ENCODE measurements at places on chromosomes 3 and 15.

GRCh38 chr3:48716508-48716981 lies 476 bp downstream of the IP6K2 start:
- peak; percentile 16 for DNase-seq

- DNase-seq: no peak
Observed at GRCh38 chr3:53808496-53808895, 37.7 kb downstream of the CHDH start.

GRCh38 chr15:48865370-48866079 lies 12.4 kb upstream of the EID1 start:
- no peak for DNase-seq

- DNase-seq: no peak
Observed at GRCh38 chr15:70526221-70526973, 237.0 kb downstream of the UACA start.

DNA sequence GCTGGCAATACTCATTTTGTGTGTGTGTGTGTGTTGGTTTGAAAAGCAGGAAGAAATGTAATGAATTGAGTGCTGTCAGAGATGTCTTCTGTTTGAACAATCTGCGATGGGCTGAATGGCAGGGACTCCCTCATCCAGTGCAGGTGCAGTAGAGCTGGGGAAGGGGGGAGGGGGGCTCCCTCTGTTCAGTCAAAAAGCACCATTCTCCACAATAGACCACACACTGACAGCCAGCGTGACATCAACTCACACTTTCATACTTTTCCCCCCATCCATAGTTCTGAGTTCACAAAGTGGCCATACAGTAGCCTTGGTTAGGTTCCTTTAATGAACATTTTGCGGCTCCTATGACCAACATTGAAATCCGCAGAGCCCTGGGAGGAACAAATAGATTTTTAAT lies 10.4 kb downstream of the SOX2 start:
- DNase-seq: no peak

DNA sequence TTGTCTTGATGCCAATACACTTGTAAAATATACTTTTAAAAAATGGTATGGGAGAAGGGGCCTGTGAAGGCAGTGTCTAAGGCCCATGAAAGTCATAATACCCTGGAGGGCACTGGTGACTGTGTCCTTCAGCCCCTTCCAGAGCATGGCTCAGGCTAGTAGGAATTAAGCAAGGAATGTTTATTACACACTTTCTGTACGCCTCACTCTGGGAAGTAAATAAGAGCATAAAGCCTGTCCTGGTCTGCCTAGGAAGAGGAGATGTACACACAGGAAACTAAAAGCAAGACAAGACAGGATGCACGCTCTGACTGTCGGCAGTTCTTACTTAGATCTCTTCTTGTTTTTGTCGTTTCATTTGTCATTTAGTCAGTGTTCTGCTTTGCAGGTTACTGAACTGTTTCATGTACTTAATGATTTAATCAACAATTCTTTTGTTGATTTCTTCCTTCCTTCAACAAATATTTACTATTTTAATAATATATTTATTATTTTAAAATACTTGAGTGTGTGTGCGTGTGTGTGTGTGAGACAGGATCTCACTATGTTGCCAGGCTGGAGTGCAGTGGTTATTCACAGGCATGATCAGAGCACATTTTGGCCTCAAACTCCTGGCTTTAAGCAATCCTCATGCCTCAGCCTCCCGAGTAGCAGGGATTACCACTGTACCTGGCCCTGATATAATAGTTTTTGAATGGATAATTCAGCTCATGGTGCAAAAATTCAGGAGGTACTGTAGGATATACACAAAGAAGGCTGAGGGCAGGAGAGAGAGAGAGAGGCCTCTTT lies 9.0 kb upstream of the SMAD6 start:
- no peak for DNase-seq

GRCh38 chr3:62795978-62796657 lies 79.1 kb downstream of the CADPS start:
- no peak for DNase-seq

DNA sequence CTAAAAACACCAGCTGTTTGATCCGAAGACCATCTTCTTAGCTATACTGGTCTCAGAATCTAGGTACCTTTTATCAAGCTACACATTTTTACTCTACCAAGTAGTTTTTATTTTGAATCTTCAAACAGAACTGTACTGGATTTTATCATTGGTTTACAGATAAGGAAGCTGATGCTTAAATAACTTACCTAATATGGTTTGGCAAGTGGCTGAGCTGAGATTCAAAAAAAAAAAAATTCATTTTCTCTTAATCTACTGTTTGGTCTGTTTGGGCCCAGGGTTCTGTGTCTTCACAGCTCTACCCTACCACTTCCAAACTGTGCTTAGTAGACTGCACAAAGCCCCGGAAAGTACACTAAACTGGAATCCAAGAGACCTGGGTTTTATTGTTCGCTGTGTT lies 35.7 kb downstream of the ZNF860 start:
- no peak for DNase-seq

- no peak for DNase-seq
Observed at GRCh38 chr3:107765524-107765923, 242.8 kb downstream of the BBX start.

DNA sequence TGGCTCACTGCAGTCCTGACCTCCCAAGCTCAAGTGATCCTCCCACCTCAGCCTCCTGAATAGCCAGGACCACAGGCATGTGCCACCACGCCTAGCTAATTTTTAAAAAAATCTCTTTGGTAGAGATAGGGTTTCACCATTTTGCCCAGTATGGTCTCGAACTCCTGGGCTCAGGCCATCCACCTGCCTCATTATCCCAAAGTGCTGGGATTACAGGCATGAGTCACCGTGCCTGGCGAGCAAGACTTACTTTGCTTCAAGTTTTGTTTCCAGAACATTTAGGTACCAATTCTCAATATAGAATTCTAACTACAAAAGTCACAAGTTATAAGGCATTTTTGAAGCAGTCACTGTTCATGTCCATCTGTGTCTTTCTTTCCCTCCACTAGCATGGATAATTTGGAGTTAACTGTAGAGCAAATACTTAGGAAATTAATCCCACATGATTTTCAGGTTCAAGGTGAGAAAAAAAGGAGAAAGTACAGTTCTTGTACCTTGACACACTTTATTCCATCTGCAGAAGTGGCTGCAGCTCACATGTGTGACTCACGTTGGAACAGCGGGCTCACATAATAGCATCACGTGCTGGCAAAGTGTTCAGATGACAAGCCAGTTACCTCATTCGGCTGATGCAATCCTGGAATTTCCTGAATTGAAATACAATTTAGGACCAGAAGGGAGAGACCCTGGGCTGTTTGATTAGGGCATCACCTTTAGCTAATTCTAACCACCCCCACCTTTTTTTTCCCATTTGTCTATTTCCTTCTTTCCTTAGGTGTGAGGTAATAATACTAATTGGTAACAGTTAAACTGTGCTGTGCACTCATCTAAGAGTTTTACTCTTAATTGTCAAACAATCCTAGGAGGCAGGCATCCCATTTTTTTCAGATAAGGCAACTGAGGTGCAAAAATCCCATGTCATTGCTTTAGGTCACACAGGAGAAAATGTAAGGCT lies 46.9 kb upstream of the NEDD4 start:
- DNase-seq: no peak

DNA sequence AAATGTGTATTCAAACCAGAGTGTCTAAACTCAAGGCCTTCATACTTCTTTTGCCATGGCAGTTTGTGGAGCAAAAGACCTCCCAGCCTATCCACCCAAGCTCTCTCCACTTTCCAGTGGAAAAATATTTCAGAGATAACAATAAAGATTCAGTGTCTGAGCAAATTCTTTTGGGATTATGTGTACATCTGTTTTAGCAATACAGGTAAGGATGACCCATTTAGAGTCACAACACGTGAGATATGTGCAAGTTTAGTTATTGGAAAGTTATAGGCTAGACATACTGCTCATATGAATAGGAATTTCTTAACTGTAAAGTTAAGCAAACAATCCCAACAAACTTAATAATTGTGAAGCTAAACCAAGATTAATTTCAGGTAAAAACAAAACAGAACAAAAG lies 174.5 kb upstream of the LRIG1 start:
- no peak for DNase-seq

- DNase-seq: no peak
Observed at GRCh38 chr3:70488131-70488530, 175.7 kb upstream of the MDFIC2 start.

- DNase-seq: no peak
Observed at GRCh38 chr15:85578941-85579701, 198.7 kb downstream of the AKAP13 start.

DNA sequence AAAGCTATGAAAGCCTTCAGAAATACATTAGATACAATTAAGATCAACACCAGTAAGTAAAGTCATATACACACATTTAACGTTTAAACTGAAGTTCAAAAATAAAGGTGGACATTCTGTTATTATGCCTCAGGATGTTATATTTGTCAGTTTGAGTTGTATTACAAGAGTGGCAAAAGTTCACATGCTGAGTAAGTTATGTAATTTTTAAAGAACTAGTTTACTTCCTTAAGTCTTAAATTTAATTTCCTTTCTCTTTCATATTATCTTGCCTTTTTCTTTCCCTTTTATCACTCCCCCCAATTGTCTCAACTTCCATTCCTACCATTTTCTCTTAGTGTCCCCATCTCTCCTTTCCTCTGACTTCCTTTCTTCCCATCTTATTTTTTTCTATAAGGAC lies 4.9 kb upstream of the GPR87 start:
- DNase-seq: no peak

- DNase-seq: no peak
Observed at GRCh38 chr3:124574012-124574411, 156.2 kb upstream of the UMPS start.

DNA sequence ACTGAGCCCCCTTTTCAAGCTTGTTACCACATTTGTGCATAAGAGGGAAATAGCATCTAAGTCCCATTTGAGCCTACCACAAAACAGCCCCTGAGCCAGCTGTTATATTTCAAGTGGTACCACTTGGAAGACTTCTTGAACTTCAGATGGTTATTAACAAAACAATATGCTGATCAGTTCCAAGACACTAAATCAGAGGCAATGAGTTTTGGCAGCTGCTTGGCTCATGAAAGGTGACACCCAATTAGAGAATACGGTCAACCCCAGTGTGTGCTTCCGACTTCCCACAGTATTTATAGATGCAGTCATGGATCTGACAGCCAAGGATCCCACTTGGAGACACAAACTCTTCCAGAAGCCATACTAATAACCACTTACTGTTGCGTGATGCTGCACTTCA lies 469.6 kb upstream of the PPP2R3A start:
- no peak for DNase-seq

DNA sequence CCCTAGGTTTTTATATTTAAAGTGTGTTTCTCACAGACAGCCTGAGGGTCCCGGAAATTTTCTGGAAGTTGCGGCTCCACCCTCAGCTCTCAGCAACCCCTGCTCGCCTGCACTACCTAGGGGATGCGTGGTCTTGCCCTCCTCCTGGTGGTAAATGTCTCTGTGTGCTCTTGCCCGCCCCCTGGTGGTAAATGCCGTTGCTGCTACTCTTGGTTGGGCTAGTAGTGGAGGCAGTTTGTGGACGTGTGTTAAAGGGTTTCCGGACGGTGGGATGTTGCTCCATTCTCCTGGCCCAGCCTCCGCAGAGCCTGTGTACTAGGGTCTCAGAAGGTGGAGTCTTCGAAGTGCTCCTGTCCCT lies 27.4 kb downstream of the STOML1 start:
- DNase-seq: peak; percentile 86

DNA sequence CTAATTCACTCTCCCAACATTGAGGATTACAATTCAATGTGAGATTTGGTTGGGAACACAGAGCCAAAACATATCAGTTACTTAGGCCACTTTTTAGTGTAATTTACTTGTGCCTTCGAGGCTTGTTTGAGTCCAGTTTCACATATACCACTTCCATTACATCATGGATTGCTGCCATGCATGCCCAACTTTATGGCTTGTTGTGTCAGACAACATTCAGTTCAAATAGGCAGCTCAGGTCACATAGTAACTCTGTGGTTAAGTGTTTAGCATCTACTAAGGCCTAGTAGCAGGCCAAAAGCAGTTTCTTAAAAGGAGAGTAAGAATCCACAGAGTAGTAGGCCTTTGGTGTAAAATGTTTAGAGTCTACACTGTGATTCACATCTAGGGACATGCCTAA lies 164.3 kb upstream of the GMNC start:
- no peak for DNase-seq

GRCh38 chr3:190516416-190516815 lies 2.5 kb downstream of the IL1RAP start:
- DNase-seq: no peak

GRCh38 chr3:5122030-5122740 lies at the start of gene ARL8B:
Gene ARL8B (plus strand): TSS chr3:5122292. CDS start chr3:5122466, 174 bp downstream.
- peak; percentile 94 for DNase-seq

DNA sequence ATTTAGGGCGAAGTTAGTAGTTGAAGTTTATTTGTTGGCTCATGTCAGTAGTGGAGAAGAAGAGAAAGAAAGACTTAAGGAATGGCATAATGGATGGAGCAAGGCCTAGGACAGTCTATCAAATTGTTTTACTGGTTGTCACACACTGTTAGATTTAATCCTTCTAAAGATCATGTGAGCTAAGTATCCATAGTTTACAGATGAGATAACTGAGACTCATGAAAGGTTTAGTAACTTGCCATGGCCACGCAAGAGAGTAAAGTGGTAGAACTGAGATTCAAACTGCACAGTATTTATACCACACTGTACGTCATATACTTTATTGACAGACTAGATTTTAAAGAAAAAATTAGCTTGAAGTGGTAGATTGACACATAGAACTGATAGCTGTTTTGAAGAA lies 11.4 kb downstream of the SPRED1 start:
- DNase-seq: no peak

DNA sequence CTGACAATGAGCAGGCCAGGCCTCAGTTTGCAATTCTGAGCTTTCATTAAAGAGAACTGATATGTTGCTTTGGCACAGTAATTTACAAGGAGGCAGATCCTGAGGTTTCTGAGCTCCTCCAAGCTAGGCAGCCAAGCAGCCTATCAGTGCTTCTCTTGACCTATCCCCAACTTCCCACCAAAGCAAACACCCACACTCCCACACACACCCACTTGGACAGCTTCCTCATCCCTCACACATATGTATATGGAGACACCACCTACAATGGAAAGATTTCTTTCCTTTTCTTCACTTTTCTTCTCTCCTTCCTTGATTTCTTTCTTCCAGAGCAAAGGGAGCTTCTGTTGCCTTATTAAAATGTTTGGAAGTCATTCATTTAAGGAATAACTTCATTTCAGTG lies 217.0 kb downstream of the NLGN1 start:
- no peak for DNase-seq

GRCh38 chr15:74035121-74036017 lies 40.9 kb downstream of the PML start:
- no peak for DNase-seq

- no peak for DNase-seq
Observed at GRCh38 chr15:97962263-97962662, 1.8 kb downstream of the ARRDC4 start.

- no peak for DNase-seq
Observed at GRCh38 chr3:33993631-33994030, 195.2 kb downstream of the PDCD6IP start.

GRCh38 chr15:83656943-83657528 lies 3.1 kb downstream of the ADAMTSL3 start:
- DNase-seq: no peak

- no peak for DNase-seq
Observed at GRCh38 chr3:36827133-36827532, 62.8 kb upstream of the DCLK3 start.

GRCh38 chr3:77328690-77329089 lies 288.8 kb downstream of the ROBO2 start:
- DNase-seq: no peak
